CD4-positive, CD25-positive, alpha-beta regulatory T cell (primary cell): ENCODE measurements at places on chromosomes 7 and 10. TPM values are rescaled to one million over a fixed set of nuclear protein-coding genes. Genes with fewer than 3 reads are reported as not detected.

DNA sequence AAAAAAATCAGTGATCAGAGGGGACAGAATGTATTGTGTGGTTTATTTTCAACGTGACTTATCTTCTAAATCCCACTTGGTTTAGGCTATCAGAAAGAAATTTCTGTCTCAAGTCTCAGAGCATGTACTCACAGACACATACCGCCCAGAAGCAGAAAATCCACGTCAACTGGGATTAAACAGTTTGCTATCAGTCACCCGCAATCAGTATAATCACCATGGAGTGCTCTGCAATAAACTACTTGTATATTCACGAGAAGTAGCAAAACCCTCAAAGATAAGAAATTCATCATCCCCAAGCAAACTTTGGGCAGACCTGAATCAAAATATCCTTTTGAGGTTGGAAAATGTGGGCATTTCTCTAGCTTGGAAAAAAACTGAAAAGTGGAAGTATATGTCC, 259.1 kb downstream of the FGFR2 start:
- no peak for DNase-seq

DNA sequence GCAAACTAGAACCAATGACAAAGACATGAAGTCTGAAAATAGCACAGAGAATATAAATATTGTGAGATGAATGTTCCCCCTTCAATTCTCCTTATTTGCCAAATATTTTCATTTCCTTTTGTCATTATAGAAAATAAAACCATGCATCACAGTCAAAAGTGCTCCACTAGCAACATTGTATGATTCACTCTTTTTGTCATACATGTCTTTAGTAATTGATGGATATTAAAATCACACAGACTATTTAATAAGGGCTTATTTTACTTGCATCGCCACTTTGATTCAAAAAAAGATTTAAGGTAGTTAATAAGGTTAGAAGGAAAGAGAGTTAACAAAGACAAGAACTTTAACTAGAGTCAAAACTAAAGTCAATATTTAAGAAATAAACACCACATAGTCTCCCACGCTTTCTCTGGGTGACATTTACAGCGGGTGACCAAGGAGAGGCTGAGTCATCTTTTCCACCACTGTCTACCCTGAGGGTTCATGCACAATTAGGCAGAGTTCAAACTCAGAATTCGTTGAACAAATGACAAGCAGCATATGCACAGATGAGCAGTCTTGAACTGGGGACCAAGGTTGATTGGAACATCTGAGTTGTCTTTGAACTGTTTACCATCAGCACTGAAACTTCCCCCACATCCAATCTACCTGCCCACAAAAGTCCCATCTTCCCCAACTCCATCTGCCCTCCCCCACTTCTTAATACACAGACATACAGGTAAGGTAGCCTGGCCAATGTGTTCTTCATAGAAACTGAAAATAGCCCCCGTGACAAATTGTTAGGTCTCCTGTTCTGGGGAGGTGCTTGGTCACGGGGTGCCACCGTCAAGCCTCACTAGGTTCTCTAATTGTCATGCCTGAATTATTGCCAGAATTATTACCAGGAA, 42.5 kb downstream of the C7orf25 start:
- no peak for DNase-seq

- no peak for DNase-seq
These were observed 177.5 kb downstream of the WNT2 start for GRCh38 chr7:117145333-117145732.

DNA sequence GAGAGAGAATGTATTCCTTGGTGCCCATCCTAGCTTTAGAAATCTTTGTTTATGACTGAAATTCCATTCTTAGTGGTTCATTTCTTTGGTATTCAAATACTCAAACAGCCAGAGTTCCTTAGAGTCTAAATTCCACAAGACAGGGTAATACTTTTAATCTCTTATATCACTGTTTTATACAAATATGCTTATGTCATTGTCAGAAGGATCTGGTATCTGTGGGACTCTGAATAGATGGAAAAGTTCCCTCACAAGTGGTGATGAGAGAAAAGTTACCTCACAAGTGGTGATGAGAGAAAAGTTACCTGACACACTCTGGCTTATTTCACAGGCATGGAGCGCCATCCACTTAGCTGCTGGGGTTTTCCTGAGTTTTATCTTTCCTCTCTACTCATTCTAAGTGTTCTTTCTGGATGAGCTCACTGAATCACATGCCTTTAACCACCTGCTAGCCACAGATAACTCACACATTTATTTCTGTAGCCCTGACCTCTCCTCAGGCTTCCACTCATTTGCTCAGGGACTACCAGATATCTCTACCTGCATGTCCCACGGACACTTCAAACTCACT, 784.0 kb downstream of the SUGCT start:
- DNase-seq, result no peak

DNA sequence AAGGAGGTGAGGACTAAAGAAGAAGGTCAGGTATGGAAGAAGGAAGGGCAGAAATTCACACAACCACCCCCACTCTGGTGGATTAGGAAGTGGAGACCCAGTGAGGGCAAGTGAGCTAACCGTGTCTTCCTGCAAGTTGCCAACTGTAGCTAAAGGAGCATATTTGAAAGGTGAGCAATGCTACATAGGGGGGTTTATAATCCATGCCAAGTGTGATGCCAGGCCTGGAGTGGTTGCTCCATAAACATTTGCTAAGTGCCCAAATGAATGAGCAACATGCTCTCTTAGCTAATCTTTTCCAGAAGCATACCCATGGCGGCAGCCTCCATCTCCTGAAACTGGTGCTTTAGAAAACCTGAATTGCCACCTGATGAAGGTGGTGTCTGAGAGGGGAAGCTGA, 121.6 kb downstream of the LRRC18 start:
- no peak for DNase-seq

DNA sequence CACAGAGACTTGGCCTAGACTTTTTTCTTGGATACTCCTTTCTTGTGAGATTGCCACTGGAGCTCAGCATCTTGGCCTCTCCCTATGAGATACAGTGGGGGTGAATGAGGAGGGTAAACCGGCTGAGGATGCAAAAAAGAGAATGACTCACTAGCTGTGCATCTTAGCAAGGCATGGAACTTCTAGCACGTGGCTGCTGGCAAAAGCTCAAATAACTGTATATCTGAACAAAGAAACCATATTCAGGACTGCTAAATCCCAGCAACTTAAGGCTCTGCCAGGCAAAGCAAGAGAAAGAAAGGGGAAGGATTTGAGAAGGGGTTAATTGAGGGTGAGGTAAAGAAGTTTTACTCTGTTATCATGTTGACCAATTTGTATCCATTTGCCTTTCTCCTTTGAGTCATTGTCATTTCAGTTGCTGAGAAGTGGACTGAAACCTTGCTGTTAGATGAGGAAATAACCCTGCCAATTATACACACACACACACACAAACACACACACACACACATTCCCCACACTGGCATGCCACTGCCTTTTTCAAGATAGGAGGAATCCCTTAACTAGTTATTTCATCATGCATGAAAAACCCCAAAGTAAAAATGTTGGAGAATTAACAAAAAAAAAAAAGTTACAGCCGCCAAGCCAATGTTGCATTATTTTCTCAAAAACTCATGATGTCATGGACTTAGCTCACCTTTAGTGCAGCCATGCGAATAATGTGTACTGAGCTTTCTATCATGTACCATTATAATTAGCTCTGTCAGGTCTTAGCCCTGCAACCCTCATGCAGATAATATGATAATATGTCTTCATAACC, 997.3 kb downstream of the LRMDA start:
- DNase-seq, result no peak

- DNase-seq, result no peak
These were observed 33.2 kb upstream of the CNPY1 start for GRCh38 chr7:155579565-155579964.

- DNase-seq, result no peak
These were observed 316.2 kb downstream of the ETV1 start for GRCh38 chr7:13673290-13673689.

GRCh38 chr10:67144530-67144929, 218.7 kb downstream of the LRRTM3 start:
- no peak for DNase-seq

DNA sequence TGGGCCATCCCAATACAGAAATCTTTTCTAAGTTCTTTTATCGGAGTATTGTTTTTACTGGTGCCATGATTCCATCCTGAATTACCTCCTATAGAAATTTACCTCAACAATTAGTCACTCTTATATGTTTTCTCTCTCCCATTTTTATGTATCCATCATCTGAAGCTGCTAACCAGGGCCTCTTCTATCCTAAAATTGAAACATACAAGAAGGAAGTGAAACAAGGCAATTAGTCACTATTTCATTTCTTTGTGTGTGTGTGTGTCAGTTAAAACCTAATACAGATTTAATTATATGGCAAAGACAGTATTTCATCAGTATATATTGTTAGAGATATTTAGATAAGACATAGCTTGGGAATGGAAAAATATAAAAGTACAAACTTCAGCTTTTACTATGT, 148.4 kb upstream of the AHR start:
- no peak for DNase-seq

- DNase-seq, result no peak
These were observed 9.7 kb downstream of the TECPR1 start for GRCh38 chr7:98242342-98242741.

GRCh38 chr7:109639561-109639960, 1069.9 kb downstream of the DNAJB9 start:
- no peak for DNase-seq

DNA sequence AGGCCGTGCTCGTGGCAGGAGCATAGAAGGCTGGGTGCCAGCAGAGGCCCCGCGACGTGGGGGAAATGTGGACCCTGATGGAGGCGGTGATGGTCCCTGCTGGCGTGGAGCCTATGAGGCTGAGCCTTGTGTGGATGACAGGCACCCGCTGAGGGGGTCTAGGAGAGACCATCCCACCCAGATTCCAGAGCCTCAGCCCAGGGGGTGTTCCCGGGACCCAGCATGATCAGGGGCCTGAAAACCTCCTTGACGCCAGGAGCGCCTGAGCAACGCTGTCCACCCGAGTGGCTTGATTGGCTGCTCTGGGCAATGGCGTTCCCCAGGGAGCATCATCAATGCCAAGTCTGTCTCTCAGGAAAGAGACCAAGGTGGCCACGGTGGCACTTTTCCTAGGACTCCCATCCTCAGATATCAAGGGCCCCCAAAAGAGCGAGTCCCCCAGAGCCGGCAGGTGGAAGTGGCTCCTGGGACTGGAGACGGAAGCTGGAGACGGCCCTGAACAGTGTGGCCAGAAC, 61.1 kb downstream of the PWWP2B start:
- DNase-seq, result no peak

DNA sequence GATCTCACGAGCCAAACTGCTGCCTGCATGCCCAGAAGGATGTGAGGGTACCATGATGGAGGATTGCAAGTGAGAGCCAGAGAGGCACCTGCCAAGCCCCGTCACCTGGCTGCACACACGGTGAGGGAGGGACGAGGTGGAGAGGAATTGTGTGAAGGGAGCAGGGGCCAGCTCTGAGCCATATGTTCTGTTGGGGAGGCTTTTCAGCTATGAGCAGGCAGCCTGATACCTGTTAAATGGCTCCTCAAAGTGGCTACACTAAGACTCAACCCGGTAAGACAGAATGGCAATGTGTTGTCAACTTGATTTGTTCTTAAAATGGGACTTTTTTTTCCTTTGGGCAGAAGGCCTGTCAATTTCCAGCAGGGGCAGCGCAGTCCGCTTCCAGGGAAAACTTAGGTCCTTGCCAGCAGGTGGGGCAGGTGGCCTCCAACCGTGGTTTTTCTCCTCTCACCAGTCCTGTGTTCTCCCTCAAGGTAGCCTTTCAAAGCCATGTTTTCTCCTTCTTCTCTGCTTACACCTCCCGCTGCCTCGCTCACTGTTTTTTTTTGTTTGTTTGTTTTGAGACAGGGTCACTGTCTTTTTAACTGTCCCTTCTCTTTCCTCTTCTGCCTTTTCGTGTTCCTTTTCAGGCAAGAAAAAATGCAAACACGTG, 57.7 kb upstream of the ZNRF2 start:
- DNase-seq, result no peak

- no peak for DNase-seq
These were observed 142.0 kb downstream of the DOCK1 start for GRCh38 chr10:127046975-127047877.

Gene LAMB4
- polyA plus RNA-seq, result not detected

Gene POU6F2
- not detected for polyA plus RNA-seq

Gene ATP5MK
- 461 TPM for polyA plus RNA-seq

Gene OR9A2
- polyA plus RNA-seq, result not detected

Gene POLR3A
- 5.9 TPM for polyA plus RNA-seq

Gene CACNB2
- polyA plus RNA-seq, result 0.80 TPM

Gene PDK4
- polyA plus RNA-seq, result not detected

Gene SEMA3E
- polyA plus RNA-seq, result not detected

Gene SEMA3C
- not detected for polyA plus RNA-seq
